ENCODE measurements at places on chromosomes 12 and 14.

GRCh38 chr14:88305528-88306322 is 17.3 kb downstream of the KCNK10 start:
- no peak for DNase-seq

DNA sequence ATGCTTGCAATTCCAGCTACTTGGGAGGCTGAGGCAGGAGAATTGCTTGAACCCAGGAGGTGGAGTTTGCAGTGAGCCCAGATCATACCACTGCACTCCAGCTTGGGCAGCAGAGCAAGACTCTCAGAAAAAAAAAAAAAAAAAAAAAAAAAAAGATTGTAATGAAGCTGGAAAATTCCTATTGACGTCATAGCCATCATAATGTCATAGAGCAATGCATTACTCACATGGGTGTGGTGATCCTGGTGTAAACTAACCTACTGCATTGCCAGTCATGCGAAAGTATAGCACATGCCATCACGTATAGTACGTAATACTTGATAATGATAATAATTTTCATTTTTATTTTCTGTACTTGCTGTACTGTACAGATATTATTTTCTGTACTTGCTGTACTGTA is 42.7 kb upstream of the NID2 start:
- no peak for DNase-seq

GRCh38 chr12:123433615-123434014 is 2.9 kb downstream of the RILPL2 start:
- no peak for DNase-seq

GRCh38 chr12:107349008-107349747 is 255.8 kb upstream of the CRY1 start:
- DNase-seq = peak; percentile 54

DNA sequence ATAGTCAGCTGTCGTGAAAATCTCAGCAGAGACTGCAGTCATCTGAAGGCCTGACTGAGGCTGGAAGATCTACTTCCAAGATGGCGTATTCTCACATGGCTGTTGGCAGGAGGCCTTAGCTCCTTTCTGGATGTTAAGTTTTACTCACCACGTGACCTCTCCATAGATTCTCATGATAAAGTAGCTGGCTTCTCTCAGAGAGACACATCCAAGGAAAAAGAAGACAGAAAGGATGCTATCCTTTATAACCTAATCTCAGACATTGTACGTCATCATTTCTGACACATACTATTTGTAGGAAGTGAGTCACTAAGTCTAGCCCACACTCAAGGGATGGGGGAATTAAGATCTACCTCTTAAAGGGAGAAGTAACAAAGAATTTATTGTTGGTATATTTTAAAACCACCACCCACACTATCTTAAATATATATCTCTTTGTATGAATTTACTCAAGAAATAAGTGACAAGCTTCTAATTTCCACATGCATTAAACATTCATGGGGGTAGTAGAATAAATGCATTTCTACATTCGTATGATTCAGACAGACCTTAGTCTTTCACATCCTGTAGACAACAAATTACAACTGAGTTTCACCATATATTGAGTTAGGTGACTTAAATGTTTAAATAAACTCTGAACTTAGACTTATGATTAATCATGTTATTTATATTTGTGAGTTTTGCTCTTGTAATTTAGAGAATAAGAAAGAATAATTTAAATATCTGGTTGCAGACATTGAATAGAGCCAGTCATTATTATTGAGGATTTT is 411.0 kb downstream of the LRIG3 start:
- peak; percentile 63 for DNase-seq

GRCh38 chr12:94204499-94205247 is 56.3 kb downstream of the PLXNC1 start:
- no peak for DNase-seq

DNA sequence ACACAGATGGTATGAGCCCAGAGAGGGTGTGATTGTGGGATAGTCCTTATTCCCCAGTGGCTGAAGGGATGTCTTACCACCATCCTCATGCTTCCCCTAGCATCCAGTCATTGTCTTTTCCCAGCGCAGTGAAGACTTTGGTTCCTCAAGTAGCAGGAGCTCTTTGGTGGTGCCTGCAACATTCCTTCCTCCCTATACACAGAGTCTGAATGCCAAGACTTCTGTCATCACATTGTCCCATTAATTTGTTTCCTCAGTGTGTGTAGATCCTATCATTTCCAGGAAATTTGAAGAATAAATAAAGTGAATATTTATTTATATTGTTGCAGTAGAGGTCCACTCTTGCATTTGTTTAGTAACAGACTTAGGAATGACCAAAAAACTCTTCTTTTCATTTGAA is 147.2 kb downstream of the DACT1 start:
- no peak for DNase-seq

GRCh38 chr12:28574746-28575592 is 384.7 kb downstream of the CCDC91 start:
- DNase-seq = no peak

DNA sequence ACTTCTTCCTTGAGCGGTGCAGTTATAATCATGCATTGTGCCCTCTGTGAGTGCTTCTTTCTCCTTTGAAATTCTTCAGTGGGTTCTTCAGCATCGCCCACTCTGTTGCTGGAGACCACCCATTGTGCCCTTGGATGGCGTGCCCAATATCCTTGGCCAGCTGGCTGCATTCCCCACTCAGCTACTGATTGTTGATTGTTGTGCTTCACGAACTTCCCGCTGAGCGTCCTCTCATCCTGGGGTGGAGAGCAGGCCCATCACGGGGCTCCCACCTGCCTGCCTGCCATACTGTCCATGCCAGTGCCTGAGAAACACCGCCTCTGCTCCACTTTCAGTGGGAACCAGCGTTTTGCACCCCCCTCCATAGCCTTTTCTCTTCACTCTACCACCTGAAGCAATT is 8.6 kb upstream of the SSTR1 start:
- no peak for DNase-seq

DNA sequence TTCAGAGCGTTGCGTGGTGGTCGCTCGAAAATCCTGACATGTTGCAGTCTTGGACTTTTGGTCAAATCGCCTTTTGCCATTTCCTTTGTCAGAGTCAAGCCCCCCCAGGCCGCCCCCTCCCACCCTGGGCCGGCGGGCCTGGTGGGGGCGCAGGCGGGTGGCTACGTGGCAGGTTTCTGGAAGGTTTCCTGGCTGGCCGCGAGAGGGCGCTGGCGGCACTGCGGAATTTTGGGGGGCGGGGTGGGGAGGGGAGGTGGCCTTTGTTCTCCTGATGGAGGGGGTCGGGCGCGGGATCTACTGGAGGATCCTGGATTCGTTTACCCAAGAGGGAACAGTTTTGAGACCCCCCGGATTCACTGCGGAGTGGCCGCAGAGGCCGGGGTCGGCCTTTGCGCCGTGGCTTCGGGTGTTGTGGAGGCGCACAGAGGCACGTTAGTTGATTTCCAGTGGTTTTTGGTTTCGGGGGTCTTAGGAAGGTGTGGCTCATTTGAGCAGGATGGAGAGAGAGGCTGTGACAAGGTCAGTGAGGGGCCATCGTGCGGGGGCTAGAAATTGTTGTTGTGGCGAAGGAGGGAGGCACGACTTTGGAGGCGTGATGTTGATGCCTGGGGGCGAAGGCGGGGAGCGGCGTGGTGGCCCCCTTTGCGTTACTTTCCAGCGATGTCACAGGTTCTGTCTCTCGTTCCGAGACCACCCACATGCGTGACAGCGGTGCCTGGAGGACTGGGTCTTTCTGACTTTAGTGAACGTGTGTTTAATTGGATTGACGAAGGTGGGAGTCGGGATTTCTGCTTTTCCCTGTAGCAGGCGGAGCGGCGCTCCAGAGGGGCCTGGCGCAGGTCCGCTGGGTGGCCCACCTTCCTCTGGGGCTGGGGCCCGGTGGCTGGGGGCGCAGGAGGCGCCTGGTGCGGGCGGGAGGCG is 1.4 kb downstream of the MEG3 start:
- peak; percentile 35 for DNase-seq

GRCh38 chr12:63764481-63764880 is 15.2 kb upstream of the RXYLT1 start:
- DNase-seq = no peak

GRCh38 chr14:58808828-58809227 is 171.1 kb downstream of the DACT1 start:
- no peak for DNase-seq

- DNase-seq = peak; percentile 32
Observed at GRCh38 chr12:63382930-63383329, 231.9 kb upstream of the AVPR1A start.

DNA sequence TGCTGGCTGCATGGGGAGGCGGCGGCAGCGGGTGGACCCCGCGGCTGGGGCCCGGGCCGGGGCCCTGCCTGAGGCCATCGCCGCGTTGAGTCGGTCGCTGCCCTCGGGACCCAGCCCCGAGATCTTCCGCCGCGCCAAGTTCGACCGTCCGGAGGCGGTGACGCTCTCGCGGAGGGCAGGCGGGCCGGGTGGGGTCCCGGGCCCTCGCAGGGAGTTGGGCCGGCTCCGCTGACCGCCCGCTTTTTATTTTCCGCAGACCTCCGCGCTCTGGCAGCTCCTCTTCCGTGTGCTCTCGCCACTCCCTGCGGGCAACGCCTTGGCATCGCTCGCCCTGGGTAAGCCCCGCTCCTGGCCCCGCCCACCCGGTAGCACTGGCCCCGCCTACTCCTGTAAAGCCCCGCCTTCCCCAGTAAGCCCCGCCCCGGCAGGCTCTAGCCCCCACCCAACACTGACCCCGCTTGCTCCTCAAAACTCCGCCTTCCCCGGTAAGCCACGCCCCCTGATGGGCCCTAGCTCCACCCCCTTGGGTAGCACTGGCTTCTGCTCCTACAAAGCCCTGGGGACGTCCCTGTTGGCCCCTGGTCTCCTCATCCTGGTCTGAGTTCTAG is 424 bp downstream of the TEDC1 start:
- DNase-seq = peak; percentile 87

GRCh38 chr12:28173440-28173839 is 16.8 kb upstream of the CCDC91 start:
- DNase-seq = no peak

DNA sequence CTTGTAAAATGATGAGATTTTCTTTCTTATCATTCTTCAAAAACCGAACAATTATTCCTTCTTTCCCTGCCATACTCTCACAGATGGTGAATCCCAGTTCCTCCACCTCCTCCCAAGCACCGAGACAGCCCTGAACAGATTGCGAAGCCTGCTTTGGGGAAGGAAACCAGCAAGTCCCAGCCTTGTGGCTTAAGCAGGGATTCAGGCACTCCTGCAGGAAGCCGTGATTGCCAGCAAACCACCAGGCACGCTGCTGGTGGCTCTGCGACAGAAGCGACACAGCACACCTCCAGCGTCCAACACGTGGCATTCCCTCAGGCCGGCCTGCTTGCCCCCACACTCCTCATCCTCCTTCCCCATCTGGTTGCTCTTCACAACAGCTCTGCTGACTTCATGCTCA is 237.7 kb downstream of the GXYLT1 start:
- DNase-seq = no peak

DNA sequence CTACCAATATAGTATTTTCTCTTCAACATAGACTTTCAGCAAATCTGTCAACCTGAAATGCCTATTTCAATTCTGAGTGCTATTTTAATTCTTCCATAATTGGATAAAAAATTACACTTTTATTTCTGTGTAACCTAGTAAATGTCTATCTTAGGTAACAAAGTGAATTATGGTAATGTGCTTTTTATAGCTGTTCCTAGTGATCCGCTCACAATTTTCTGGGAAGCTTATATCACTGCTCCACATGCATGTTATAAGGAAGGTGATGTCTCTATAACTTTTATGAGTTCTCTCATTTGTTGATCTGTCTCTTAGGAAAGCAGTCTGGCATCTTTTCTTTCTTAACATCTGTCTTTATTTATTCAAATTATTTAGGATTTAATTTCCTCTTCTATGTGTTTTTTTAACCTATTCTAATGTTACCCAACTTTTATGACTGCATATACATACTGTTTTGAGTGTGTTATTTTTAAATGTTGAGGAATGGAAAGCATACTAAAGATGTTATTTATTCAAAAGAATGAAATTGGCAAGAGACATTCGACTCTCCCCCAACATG is 777.1 kb upstream of the MDGA2 start:
- no peak for DNase-seq

DNA sequence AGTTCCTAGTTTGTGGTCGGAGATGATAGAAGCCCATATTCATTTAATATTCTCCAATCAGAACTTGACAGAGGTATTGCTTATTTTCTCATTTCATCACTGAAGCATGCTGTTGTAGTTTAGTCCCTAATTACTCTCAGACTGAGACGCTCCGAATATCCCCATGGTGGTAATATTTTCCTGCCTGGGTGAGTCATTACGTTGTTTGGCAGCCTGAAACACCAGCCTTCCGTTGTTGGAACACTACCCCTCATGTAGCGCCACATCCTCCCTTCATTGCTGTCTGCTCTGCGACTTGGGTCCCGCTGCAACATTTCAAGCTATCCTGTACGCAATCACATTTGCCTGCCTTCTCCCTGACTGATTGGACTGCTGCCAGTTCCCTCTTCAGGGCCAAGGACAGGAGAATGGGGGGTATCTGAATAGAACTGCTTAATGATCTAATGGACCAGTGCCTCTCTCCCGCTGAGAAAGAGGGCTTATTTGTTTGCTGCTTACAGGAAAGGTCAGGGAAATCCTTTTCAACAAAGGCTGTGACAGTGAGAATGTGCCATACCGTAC is 369.1 kb downstream of the NPAS3 start:
- DNase-seq = peak; percentile 94

DNA sequence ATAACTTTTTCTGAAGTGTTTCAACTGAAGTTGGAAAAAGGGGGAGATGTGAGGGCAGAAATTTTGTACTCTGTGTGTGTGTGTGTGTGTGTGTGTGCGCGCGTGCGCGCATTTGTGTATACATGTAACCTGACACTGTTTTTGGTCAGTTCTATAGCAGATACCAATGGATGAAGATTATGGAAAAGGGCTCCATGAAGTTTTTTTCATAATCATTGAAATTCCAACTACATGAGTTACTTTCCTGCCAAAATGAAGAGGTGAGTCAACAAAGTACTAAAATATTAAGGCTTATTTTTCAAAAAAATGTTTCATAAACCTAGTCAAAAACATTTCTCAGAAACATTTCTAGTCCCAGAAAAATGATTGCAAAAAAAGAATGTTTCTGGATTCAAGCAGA is 25.7 kb upstream of the CERS5 start:
- DNase-seq = no peak

DNA sequence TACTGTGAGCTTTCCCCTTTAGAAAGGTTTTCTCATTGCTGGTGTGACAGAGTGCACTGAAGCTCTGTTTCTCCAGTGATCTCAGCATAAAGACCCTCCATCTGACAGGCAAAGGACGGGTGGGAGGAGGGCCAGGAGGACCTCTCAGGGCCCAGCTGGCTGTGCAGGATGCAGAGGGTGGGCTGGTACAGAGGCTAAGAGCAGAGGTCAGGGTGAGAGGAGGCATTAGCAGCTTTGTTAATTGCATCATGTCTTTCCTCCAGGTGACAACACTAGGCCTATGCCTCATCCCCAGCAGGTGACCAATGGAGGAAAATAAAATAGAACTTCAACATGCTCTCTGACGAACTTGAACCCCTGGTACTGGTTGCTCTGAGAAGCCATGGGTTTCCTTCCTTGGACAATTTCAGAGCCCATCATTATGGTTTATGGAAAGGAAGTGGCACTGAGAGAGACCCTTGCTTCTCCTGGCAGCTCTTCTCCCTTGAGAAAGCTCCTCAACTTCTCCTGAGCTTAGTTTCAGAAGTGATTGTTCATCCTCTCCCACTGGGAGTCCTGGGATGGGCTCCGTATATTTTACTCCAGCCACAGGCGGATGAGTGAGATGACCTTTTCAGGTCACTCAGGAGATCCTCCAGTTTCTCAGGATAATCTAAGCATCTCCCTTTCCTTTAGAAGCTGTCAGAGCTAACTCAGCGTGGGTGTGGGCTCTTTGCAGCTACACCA is 45.8 kb upstream of the ATP23 start:
- DNase-seq = no peak

Measured in A673 (cell line).